Regular cardiac myocyte (primary cell): ENCODE measurements at places on chromosomes 5 and 9. TPM values are rescaled to one million over a fixed set of nuclear protein-coding genes. Genes with fewer than 3 reads are reported as not detected.

The AGXT2 gene
- total RNA-seq: not detected in 2 replicates

The ANKRD31 gene
- total RNA-seq: 0.19 and 0.28 TPM in 2 replicates

The GOLGA2 gene
- 118 and 135 TPM in 2 replicates for total RNA-seq

The PROP1 gene
- not detected in 2 replicates for total RNA-seq
